ENCODE measurements at places on chromosomes 5 and 9.

DNA sequence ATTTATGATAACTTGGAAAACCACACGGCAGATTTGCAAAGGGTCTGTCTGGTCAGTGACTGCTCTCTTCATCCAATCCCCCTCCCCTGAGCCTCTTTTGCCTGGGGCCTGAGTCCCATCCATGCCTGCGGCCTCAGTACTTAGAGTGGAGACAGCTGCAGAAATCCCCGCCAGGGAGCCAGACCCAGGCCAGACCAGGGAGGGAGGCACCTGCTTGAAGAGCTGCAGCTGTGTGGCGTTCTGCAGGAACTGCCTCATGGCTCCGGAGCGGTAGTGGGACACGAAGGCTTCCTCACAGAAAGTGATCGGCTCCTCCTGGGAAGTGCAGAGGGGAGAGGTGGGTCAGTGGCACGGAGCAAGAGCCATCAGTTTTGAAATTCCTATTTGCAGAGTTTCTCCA, 101.6 kb downstream of the CRB2 start:
- no peak for DNase-seq

DNA sequence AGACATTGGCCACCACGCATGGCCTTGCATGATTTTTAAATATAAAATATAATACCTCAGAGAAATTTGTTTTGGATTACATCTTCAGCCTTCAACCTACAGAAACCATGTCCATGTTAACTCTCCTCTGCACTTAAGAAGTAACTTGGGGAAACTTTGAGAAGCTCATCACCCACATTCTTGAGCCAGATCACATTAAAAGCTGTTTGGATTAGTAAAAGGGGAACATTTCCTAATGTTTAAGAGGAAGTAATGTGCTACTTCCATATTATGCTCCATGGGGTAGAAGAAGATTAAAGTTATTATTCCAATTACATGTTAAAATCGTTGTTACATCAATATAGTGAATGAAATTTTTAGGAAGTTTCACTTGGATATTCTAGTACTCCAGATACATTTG, 10.4 kb upstream of the CEP120 start:
- DNase-seq: peak; percentile 38

DNA sequence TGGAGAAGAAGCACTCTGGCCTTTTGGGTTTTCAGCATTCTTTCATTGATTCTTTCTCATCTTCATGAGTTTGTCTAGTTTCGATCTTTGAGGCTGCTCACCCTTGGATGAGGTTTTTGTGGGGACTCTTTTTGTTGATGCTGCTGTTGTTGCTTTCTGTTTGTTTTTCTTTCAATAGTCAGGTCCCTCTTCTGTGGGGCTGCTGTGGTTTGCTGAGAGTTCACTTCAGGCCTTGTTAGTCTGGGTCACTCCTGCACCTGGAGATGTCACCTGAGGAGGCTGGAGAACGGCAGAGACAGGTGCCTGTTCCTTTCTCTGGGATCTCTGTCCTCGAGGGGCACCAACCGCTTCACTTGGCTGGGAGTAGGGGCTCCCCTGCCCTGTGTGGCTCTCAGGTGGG, 14.0 kb downstream of the RANBP17 start:
- no peak for DNase-seq

GRCh38 chr9:14080959-14081542, 232.9 kb downstream of the NFIB start:
- no peak for DNase-seq

DNA sequence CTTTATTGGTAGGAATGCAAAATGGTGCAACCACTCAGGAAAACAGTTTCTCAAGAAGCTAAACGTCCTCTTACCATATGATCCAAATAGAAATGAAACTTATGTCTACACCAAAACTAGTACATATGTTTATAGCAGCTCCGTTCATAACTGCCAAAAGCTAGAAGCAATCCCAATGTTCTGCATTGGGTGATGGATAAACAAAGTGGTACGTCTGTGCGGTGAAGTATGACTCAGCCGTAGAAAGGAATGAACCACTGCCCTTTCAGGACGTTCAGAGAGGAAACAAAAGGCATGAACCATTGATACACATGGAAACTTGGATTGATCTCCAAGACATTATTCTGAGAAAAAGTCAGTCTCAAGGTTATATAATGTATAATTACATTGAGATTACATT, 27.6 kb downstream of the HNRNPH1 start:
- DNase-seq: no peak

Data from CD14-positive monocyte (primary cell).